ENCODE measurements at places on chromosomes 1 and 21.
A peak's percentile ranks its signal among the peaks of the same experiment; 100 is the strongest.

GRCh38 chr1:150764617-150765101 is 919 bp downstream of the CTSS start:
- peak; percentile 66 for DNase-seq

GRCh38 chr1:171507435-171507834 is 22.1 kb downstream of the PRRC2C start:
- no peak for DNase-seq

GRCh38 chr1:217718873-217719272 is 87.7 kb downstream of the SPATA17 start:
- no peak for DNase-seq

DNA sequence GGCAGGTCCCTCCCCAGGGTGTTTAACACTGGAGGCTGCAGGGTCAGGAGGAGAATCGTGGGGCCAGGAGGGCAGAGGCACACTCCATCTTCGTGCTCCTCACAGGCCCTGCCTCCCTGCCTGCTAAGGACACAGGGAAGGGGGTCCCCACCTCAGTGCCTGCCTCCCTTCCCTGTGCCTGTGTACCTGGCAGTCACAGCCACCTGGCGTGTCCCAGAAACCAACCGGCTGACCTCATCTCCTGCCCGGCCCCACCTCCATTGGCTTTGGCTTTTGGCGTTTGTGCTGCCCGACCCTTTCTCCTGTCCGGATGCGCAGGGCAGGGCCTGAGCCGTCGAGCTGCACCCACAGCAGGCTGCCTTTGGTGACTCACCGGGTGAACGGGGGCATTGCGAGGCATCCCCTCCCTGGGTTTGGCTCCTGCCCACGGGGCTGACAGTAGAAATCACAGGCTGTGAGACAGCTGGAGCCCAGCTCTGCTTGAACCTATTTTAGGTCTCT is 623 bp upstream of the BGLAP start:
- DNase-seq = no peak

DNA sequence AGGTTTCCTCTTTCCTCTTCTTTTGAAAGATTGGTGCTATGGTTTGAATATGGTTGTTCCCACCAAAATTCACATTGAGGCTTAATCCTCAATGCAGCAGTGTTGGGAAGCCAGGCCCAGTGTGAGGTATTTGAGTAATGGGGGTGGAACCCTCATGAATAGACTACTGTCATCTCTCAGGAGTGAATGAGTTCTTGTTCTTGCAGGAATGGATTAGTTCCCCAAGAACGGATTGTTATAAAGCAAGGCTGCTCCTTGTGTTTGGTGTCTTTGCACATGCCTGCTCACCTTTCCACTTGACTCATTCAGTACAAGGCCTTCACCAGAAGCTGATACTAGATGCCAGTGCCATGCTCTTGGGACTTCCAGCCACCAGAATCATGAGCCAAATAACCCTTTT is 223.2 kb downstream of the BACH1 start:
- no peak for DNase-seq

- DNase-seq = no peak
These were observed 302.2 kb downstream of the NTNG1 start for GRCh38 chr1:107443027-107443426.

GRCh38 chr1:113259988-113260387 is 130.3 kb upstream of the MAGI3 start:
- DNase-seq = no peak

- DNase-seq = peak; percentile 76
These were observed 4.7 kb downstream of the SZRD1 start for GRCh38 chr1:16371725-16372124.

- DNase-seq = no peak
These were observed 3.0 kb upstream of the THAP3 start for GRCh38 chr1:6621429-6622391.

GRCh38 chr1:201614262-201615015 is 75.5 kb downstream of the NAV1 start:
- peak; percentile 59 for DNase-seq

GRCh38 chr1:58818075-58818474 is 34.2 kb upstream of the JUN start:
- DNase-seq = peak; percentile 81

- no peak for DNase-seq
These were observed 61.3 kb downstream of the ROR1 start for GRCh38 chr1:63835128-63835527.

- no peak for DNase-seq
These were observed 63.2 kb upstream of the DUSP10 start for GRCh38 chr1:221805121-221805520.

DNA sequence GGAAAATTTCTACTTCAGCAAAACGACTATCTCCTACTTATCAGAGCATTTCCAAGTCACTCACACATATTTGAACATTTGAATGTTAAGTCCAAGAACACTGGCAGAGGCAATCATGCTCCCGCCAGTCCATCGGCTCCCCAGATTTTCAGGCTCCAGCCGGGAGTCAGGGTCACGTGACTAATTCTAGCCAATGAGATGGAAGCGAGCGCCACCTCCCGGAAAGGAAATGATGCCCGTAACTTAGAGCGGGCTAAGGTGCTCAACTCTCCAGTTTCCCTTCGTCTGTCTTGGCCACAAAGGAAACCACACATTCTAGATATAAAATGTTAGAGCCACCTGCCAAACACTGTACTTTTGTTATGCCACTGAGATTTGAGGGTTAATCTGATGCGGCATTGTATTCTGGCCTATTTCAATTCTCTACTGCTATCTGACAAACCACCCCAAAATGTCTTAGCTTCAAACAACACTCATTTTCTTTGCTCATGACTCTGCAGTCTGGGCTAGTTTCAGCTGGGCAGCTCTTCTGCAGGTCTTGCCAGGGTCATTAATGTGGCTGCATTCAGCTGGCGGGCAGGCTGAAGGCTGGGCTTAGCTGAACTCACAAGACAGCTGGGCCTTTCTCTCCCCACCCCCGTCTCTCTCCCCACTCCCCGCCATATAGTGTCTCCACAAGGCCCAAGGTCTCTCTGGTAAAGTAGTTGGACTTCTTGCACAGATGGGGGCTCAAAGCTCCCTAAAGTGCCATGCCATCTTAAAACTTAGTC is 16.5 kb upstream of the LHX4 start:
- DNase-seq = peak; percentile 14

GRCh38 chr1:62198781-62199125 is 4.1 kb downstream of the L1TD1 start:
- peak; percentile 54 for DNase-seq

DNA sequence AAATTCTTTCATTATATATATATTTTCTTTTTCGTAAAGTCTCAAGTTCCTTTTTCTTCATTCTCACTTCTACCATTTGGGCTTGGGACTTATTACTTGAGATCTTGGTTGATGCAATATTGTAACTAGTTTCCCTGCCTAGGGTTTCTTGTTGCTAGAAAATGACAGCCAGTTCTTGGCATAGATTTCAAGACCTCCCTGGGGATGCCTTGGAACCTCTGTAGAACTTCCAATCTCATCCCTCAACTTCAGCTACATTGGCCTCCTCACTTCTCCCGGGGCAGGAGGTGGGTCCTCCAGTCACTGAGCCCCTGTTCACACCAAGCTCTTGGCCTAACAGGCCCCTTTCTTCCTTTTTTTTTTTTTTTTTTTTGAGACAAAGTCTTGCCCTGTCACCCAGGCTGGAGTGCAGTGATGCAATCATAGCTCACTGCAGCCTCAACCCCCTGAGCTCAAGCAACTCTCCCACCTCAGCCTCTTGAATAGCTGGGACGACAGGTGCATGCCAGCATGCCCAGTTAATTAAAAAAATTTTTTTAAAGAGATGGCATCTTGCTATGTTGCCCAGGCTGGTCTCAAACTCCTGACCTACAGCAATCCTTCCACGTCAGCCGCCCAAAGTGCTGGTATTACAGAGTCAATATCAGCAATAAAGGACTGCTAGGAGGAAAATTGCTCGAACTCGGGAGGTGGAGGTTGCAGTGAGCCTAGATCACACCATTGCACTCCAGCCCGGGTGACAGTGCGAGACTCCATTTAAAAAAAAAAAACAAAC is 33.1 kb downstream of the MAP3K7CL start:
- no peak for DNase-seq

DNA sequence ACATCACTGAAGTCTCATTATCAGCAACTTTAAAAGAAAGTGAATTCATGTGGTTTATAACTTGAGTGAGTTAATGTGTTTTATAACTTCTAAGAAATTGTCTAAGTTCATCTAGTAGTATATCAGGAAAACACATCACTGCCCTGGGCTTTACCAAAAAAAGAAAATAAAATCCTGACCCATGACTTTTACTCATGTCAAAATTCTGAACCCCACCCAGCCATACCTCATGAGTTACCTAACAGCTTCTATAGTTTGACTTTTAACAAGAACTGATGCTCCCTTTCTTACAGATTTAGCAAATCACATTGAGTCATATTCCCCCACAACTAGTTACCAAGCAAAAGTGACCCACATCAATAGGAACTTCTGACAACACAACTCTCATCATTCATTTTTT is 57.4 kb downstream of the ESRRG start:
- DNase-seq = peak; percentile 1

GRCh38 chr1:180981596-180982387 is 40.9 kb downstream of the STX6 start:
- DNase-seq = no peak

GRCh38 chr1:183966487-183966886 is 71.0 kb downstream of the COLGALT2 start:
- DNase-seq = no peak

- DNase-seq = peak; percentile 88
These were observed 45.5 kb downstream of the SNRPE start for GRCh38 chr1:203906932-203907331.

GRCh38 chr1:165577707-165578106 is 33.9 kb downstream of the LRRC52 start:
- no peak for DNase-seq

DNA sequence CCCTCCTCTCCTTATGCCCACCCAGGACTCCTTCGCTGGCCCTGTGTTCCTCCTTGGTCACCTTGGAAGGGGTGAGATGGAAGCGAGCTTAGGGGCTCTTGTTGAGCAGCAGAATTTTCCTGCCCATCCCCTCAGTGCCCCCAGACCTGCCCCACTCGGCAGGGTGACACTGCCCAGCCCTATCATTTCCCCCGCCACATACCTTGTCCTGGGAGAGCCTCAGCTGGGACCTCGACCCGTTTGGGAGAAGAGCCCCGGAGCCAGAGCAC is 1.4 kb upstream of the FNDC5 start:
- no peak for DNase-seq

- DNase-seq = no peak
These were observed 94.3 kb downstream of the GLUL start for GRCh38 chr1:182297335-182297734.

GRCh38 chr1:155840386-155840785 is 16.6 kb downstream of the GON4L start:
- no peak for DNase-seq

- DNase-seq = no peak
These were observed 10.0 kb downstream of the KLF18 start for GRCh38 chr1:44131411-44131810.

GRCh38 chr1:56774067-56774609 is 45.1 kb downstream of the FYB2 start:
- DNase-seq = no peak

DNA sequence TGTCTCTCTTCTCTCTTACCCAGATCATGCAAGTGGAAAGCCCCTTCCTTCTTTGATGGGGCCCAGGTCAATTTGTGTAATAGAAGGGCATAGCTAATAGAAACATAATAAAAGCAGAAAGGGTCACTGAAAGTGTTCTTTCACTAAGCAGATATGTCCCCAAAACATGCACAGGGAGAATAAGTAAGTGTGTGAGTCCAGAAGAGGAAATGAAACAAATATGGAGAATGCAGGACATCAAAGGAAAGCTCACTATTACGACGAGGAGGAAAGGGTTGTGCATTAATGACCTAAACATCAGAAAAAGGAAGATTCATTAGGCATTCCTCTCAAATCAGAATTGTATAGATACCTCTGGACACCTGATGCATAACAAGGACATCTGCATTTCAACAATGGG is 81.4 kb upstream of the SMYD2 start:
- no peak for DNase-seq

DNA sequence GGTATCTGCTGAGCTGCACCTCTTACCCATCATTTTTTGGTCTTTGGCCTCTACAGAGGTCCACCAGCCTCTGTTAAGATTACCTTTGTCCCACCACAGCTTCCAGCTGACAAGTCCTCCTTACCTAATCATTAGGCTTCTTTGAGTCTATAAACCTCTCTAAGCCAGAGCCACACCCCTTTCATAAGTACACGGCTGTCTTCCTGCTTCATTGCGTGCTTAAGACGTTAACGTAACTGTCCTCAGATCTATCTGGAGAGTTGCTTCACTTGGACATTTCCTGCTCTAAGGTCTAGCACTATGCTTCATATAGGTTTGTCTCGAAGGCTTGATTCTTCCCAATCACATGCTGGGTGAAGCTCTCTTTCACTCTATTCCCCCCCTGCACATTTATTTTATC is 71.0 kb upstream of the CACHD1 start:
- DNase-seq = no peak

GRCh38 chr1:231301990-231302389 is 35.7 kb downstream of the EXOC8 start:
- DNase-seq = no peak

GRCh38 chr21:29290240-29290639 is 8.5 kb upstream of the BACH1 start:
- DNase-seq = no peak

GRCh38 chr1:161491472-161491871 is 13.8 kb upstream of the FCGR2A start:
- DNase-seq = no peak

DNA sequence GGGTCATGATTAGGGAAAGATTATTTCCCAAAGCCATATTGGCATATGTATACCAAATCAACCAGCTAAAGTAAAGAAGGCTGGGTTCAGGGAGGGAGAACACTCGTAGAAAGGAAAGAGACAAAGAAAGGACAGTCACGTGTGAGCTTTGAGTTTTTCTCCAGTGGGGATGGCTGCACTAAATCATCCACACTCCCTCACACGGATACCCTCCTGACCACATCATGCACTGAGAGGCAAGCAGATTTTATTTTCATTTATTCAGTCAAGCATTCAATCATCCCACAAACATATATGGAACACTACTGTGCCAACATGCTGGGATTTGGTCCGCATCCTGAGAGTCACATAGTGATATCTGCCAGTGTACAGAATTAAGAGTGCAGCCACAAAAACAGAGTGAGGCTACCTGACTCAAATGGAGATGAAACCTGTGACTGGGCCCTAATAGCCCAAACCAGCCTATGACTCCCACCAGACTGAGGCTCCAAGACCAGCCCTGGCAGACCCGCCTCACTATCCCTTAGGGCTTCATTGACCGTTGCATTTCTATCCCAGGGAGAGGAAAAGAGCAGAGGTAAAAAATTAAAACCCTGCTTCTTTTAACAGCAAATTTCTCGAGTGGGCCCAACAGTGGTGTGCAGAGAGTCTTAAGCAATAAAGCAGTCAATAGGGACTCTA is 155.9 kb downstream of the BARHL2 start:
- DNase-seq = no peak

DNA sequence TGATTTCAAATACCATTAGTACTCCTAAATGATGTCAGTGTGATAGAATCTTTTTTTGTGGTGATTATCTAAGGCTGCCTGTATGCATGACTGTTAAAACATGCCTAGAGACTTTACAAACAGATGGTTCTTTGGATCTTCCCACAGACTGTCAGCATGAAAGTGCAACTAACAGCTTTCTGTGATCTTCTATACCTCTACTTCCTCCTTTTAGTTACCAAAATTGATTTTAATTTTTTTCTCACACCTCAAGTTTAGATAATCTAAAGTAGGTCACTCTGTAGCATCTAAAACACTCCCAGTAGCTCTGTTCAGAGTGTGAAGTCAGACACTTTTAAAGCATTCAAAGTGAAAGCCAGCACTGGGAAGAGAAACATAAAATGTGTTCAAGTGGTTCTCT is 534.5 kb downstream of the PTPRC start:
- DNase-seq = no peak

GRCh38 chr1:29312469-29313461 is 76.4 kb downstream of the PTPRU start:
- DNase-seq = no peak

GRCh38 chr1:50750021-50750619 is 209.9 kb downstream of the FAF1 start:
- peak; percentile 49 for DNase-seq
